A549 treated with Hydrocortisone at 1 μM for 4 hours (cell line): ENCODE measurements at places on chromosomes 3 and 15. TPM values are rescaled to one million over a fixed set of nuclear protein-coding genes. Genes with fewer than 3 reads are reported as not detected.

Gene INTS14
- 41.3 to 55.9 TPM (median 43.0 TPM) in 5 replicates for total RNA-seq

Gene CLRN1
- total RNA-seq = not detected in 5 replicates

Gene CCR8
- not detected in 5 replicates for total RNA-seq

Gene CGNL1
- 0.50 to 0.81 TPM (median 0.55 TPM) in 5 replicates for total RNA-seq

Gene PHLDB2
- total RNA-seq = 12.7 to 23.3 TPM (median 18.7 TPM) in 5 replicates

Gene CSPG5
- total RNA-seq = 0.84 to 1.1 TPM (median 1.1 TPM) in 5 replicates

Gene RAB8B
- total RNA-seq = 8.9 to 22.6 TPM (median 12.4 TPM) in 5 replicates

Gene GNL3
- total RNA-seq = 84.4 to 149 TPM (median 91.0 TPM) in 5 replicates

Gene CFAP92
- total RNA-seq = not detected in 5 replicates

Gene FOXB1
- not detected in 5 replicates for total RNA-seq
